ENCODE measurements at places on chromosomes 4 and X. TPM values are rescaled to one million over a fixed set of nuclear protein-coding genes. Genes with fewer than 3 reads are reported as not detected.

Gene XK
- 9.0 TPM for total RNA-seq

Gene DAPP1
- 0.51 TPM for total RNA-seq

Gene PAK3
- total RNA-seq, result 0.35 TPM

Gene CDX4
- not detected for total RNA-seq

DNA sequence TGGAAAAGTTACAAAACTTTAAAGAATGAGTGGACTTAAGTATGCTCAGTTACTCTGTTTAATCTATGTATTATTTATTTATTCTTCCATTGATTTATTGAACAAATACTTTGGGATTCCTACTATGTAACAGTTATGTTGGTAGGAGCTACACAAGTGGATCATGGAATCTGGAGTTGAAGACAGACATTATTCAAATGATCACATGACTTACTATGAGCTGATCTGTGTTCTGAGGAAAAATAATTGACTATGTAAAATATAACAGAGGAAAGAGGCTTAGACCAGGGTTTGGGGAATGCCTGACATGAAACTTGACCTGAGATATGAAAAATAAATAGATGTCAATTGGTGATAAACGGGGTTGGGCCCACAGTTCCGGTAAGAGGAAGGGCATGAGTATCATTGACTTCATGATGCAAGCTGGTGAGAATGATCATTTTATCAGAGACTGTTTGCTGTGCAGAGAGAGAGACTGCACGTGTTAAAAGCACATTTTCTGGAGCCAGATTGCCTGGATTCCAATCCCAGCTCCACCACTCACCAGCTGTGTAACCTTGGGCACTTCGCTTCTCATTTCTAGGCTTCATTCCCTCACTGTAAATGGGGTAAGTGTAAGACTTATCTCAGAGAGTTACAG, 179.0 kb downstream of the SPCS3 start:
- DNase-seq, result no peak

- DNase-seq, result no peak
Observed at GRCh38 chr4:1711055-1711570, 1.0 kb downstream of the SLBP start.

GRCh38 chr4:123349421-123350190, 47.0 kb upstream of the SPRY1 start:
- DNase-seq, result no peak
